Stimulated activated CD8-positive, alpha-beta memory T cell treated with anti-CD3 and anti-CD28 coated beads, Interleukin-7, amount 100 ng/mL, for 4 hours (primary cell): ENCODE measurements at places on chromosomes 1 and 21.

DNA sequence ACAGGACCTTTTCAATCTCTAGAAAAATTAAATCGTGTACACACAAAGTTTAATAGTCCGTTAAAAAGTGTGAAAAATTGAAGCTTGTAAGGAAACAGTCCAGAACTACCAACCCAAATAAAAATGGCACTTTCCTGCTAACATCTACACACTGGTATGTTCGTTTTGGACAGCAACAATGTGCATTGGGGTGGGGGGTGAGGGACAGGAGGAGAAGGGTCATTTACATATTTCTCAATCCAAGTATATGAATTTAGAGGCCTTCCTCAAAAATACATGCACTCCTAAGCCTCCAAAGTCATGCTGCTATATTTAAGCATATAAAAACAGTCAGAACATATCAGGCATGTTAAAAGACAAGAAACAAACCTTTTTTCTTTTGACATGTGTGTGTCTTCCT is 2.5 kb downstream of the PPP1R15B start:
- DNase-seq: no peak

DNA sequence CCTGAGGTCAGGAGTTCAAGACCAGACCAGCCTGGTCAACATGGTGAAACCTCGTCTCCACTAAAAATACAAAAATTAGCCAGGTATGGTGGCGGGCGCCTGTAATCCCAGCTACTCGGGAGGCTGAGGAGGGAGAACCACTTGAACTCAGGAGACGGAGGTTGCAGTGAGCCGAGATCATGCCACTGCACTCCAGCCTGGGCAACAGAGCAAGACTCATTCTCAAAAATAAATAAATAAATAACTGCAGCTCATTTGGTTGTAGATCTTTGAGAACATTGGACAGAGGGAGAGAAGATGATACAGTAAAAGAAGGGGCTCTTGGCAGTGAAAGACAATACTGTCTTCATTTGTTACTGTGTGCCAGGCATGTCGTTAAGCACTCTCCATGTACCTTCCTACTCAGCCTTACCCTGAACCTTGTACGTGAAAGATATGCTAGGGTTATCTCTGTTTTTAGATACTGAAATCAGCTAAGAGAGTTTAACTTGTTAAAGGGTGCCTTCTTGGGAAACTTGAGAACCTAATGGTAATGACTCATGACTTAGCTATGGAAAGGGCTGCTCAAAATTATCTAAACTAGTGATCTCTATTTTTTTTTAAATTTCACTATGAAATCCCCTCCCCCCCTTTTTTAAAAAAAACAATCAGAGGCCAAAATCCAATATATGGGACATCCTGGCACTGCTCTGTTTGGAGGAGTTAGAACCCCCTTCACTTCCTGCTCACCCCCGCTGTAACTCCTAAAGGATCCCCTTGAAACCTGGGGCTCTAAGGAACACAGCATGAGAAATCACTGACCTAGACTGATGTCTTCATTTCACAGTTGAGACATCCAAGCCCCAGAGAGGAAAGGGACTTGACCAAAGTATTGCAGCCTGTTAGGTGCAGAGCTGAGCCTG is 6.8 kb upstream of the KPNA6 start:
- DNase-seq: no peak

DNA sequence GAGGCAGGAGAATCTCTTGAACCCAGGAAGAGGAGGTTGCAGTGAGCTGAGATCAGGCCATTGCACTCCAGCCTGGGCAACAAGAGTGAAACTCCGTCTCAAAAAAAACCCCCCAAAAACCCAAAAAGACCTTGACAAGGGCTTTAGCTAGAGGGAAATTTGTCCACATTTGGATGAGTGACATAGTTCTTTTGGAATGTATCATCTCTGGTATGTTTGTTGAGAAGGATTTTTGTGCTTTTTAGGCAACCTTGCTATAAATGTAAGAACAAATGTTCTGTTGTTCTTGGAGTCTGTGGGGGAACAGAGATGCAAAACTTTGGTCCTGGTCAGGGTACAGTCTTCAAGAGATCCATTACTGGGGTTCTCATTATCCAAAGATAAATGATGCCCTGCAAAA is 28.9 kb downstream of the INAVA start:
- DNase-seq: no peak

DNA sequence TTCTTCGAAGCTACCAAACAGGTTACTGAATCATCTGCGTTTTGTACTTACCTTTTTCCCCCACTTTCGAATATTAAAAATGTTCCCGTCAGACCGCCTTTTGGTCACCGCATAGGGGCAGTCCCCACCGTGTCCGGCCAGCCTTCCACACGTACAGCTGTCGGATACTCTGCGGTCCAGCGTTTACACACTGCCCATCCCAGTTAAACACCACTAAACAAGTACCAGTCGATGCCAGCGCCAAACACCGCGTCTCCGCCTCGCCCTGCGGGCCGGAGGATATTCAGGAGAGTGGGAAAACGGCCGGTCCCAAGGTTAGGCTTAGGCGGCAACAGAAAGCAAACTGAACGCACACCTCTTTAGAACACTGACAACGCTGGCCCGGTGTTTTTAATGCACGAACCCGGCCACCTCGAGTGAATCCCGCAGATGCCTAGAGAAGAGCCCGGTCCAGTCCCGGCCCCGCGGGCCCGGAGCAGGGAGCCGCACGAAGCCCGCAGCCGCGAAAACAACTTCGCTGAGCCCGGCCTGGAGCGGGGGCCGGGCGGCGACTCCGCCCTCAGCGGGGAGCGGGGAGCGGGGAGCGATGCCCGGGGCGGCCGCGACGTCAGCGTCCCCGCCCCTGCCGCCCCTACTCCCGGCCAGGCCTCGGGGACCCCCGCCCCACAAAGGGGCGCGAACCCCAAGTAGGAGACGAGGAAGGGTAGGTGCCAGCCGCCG is 730 bp upstream of the PHF13 start:
- no peak for DNase-seq

- no peak for DNase-seq
Observed at GRCh38 chr1:48596046-48596445, 124.0 kb upstream of the SPATA6 start.

GRCh38 chr1:155137154-155137949 is 1.7 kb downstream of the SLC50A1 start:
- no peak for DNase-seq

DNA sequence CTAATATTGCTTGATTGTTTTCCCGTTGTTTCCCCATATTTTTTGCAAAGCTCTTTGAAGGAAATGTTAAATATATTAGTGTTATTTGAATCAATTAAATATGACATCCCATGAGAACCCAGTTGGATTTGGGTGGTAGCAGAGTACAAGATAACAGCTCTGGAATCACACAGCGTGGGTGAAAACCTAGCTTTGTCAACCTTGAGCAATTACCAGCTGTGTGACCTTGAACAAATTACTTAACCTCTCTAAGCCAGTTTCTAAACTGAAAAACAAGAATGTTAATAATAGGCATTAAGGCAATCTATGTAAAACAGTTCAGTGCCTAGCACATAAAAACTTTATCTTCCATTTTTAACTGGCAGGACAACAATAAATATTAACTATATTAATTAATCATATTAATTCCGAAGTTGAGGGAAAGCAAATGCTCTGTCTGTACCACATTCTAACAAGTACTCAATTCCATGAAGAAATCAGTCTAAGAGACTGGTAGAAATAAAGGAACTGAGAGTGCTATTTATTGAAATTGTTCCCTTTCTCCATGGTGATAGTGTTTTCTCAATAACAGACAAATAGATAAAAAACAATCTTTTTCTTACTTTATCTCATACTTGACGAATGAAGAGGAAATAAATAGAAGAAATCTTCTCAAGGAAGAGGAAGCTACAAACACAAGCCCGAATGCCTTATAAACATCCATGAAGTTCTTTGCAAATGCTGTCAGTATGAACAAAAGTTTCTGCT is 27.0 kb downstream of the DNASE2B start:
- no peak for DNase-seq

DNA sequence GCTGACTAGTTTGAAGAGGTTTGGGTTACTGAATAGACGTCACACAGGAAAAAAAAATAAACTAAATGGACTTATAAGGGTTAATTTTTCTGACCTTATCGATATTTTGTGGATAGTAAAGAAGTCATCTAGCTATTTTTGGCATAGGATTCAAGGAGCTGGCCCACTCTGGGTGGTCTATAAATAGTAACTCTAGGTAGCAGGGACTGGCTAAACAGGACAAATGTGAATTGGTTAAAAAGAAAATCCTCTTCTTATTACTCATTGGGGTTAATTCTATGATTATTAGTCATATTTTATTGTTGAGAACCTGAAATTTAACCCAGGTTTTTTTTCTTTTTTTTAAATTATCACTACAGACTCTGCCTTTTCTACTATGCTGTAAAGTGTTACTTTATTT is 61.7 kb downstream of the ATF6 start:
- no peak for DNase-seq

GRCh38 chr1:236480758-236481436 is 42.9 kb upstream of the LGALS8 start:
- DNase-seq: no peak

GRCh38 chr1:225435487-225435886 is 7.6 kb upstream of the LBR start:
- no peak for DNase-seq

DNA sequence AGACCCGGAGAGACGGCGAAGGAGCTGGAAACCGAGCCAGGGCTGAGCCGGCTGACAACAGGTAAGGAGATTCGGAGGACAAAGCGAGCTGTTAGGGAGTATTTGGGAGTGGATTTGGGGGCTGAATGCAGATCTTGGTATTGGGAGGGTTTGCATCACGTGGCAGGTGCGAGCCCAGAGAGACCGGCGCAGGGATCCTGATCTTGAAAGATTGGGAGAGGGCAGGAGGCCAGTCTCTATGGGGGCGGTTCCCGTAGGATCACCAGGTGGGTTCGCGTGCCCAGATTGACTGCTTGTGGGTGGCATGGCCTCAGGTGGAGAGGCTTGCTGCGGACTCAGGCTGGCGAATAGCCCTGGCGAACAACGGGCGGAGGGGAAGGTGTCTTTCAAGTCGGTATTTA is 204 bp downstream of the CIART start:
- peak; percentile 3 for DNase-seq

GRCh38 chr1:167185062-167185461 is 35.6 kb upstream of the POU2F1 start:
- DNase-seq: no peak

- DNase-seq: peak; percentile 32
Observed at GRCh38 chr1:158930504-158930903, 848 bp upstream of the PYHIN1 start.

DNA sequence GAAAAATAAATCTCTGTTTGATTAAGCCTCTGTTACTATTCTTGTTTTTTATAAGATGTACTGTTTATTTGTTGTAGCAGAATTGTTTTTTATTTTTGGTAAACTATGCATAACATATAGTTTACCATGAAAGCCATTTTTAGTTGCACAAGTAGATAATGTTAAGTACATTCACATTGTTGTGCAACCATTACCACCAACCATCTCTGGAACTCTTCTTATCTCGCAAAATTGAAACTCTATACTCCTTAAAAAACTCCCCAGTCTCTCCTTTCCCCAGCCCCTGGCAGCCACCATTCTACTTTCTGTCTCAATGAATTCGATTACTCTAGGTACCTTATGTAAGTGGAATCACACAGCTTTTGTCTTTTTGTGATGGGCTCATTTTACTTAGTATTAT is 27.4 kb upstream of the UHMK1 start:
- no peak for DNase-seq

- no peak for DNase-seq
Observed at GRCh38 chr21:38773099-38774061, 32.3 kb upstream of the ETS2 start.

- DNase-seq: no peak
Observed at GRCh38 chr1:6899621-6900020, 114.4 kb downstream of the CAMTA1 start.

- DNase-seq: no peak
Observed at GRCh38 chr1:38059635-38060250, 13.2 kb upstream of the POU3F1 start.

- no peak for DNase-seq
Observed at GRCh38 chr1:3924186-3924824, 24.2 kb upstream of the C1orf174 start.

- peak; percentile 3 for DNase-seq
Observed at GRCh38 chr1:248618878-248619277, 16.0 kb downstream of the OR2T11 start.

- no peak for DNase-seq
Observed at GRCh38 chr1:192277635-192278034, 39.2 kb upstream of the RGS21 start.

- DNase-seq: no peak
Observed at GRCh38 chr1:183178545-183178944, 7.5 kb upstream of the LAMC2 start.

- no peak for DNase-seq
Observed at GRCh38 chr1:228081578-228082213, 812 bp upstream of the ARF1 start.

GRCh38 chr1:98388441-98388840 is 273.1 kb upstream of the SNX7 start:
- peak; percentile 1 for DNase-seq

- DNase-seq: no peak
Observed at GRCh38 chr1:7409278-7409677, 361.8 kb upstream of the VAMP3 start.

GRCh38 chr1:21037091-21037490 is 139.6 kb downstream of the EIF4G3 start:
- DNase-seq: no peak

DNA sequence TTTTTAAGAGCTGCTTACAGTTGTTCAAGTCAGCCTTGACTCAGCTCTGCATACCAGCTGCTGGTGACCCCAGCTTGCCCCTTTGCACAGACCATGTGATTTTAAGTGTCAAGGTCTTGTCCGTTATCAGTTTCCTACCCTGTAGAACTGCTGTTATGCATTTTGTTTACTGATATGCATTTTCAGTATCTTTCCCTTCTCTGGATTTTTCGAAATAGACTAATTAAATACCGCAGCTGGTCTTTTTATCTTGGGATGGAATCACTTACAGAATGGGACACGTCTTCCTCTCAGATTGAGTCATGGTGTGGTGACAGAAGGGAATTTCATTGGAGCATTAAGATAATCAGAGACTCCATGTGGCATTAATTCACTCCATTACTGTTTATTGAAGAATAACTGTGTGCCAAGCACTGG is 145.6 kb downstream of the FMN2 start:
- no peak for DNase-seq

GRCh38 chr1:220307607-220308006 is 35.4 kb upstream of the RAB3GAP2 start:
- DNase-seq: no peak

- no peak for DNase-seq
Observed at GRCh38 chr1:157006676-157007075, 38.9 kb downstream of the ARHGEF11 start.

DNA sequence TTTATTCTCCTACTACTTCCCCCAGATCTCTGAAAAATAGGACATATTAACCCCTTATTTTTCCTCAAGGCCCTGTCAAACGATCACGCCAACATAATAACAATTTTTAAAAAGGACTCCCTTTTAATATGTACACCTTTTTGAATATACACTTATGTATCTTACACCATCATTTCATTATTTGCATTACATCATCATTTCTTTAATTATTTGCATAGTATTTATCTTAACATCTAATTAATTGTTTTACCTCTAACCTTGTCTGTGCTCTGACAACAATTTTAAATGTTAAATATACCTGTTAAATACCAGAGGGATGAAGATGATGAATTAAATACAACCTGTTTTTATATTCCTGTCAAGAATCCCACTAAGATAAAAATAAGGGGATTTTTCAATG is 432.2 kb downstream of the PTPRC start:
- DNase-seq: no peak
